Stimulated activated CD8-positive, alpha-beta memory T cell treated with anti-CD3 and anti-CD28 coated beads, Interleukin-7, amount 100 ng/mL, for 1 hour (primary cell): ENCODE measurements at places on chromosomes 6 and 20.
A peak's percentile ranks its signal among the peaks of the same experiment; 100 is the strongest.

DNA sequence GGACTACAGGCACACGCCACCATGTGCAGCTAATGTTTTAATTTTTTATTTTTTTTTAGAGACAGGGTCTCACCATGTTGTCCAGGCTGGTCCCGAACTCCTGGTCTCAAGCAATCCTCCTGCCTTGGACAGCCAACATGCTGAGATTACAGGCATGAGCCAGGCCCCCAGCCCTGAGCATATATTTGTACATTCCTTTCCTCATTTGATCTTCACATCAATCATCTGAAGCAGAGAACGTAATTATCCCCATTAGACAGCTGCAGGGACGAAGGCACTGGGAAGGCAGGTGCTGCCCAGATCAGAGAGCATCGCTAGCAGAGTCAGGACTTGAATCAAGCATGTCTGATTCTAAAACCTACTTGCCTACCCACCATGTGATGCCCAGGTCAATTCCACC lies 41.0 kb upstream of the SIRPA start:
- no peak for DNase-seq

- no peak for DNase-seq
Measured at GRCh38 chr20:39066471-39067242, 104.5 kb downstream of the DHX35 start.

GRCh38 chr6:140077827-140078560 lies 703.5 kb upstream of the CITED2 start:
- no peak for DNase-seq

GRCh38 chr6:78093906-78094305 lies 441.1 kb downstream of the MEI4 start:
- no peak for DNase-seq

DNA sequence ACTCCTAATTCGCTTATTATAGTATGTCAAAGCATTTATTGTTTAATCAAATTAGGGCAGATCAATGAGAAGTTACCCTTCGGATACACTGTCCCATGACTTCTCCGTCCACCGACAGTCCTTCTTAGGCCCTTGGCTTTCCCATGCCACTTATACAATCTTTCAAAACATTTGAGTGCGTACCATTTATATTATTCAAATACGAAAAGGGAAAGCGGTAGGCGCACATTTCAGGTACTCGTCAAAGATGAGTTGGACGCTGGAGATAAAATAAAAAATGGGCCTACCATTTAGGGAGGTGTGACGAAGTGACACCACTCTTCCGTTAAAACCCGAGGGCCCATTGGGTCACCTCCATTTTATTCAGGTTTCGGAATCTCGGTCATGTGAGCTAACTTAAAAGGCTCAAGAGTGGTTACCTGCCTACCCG lies 542 bp upstream of the AFG1L start:
- DNase-seq: no peak

DNA sequence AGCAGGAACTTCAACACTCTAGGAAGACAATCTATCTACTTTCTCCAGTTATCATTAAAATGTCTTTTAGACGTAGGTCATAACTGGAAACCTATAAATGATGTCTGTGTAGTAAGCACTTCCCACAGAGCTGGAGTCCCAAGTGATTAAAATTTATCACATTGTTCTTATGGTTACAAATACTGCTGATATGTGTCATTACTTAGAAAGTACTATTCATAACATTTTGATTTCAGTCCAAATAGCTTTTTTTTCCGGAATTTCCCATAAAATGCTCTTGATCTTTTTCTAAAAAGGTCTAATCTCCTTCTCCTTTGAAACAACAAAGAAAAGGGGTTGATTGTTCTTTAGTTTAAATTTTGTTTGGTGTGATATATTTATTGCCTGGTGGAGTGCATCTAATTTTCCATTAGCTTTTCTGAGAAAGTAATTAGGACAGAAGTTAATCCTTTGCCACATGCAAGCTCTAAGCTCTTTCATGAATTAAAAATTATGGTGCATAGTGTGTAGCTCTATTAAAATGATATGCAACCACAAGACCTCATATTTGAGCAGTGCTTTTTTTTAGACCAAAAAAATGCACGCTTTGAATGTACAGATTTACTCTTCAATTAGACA lies 132.7 kb upstream of the TCF21 start:
- DNase-seq: no peak

DNA sequence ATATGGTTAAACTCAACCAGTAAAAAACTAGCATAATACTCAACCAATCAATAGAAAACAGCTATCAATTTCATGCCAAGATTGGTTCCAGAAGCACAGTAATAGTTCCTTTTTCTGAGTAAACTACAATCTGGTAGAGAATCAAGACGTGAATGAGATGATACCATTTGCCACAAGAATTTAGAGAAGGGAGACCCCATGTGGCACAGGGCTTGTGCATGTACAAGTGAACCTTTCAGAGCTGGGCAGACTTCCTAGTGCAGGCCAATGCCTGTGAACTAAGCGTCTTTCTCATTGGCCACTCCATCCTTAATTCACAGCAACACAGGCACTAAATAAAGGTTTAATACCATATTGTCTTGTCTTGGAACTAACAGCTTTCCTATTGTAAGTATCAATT lies 213.5 kb downstream of the RFPL4B start:
- no peak for DNase-seq

DNA sequence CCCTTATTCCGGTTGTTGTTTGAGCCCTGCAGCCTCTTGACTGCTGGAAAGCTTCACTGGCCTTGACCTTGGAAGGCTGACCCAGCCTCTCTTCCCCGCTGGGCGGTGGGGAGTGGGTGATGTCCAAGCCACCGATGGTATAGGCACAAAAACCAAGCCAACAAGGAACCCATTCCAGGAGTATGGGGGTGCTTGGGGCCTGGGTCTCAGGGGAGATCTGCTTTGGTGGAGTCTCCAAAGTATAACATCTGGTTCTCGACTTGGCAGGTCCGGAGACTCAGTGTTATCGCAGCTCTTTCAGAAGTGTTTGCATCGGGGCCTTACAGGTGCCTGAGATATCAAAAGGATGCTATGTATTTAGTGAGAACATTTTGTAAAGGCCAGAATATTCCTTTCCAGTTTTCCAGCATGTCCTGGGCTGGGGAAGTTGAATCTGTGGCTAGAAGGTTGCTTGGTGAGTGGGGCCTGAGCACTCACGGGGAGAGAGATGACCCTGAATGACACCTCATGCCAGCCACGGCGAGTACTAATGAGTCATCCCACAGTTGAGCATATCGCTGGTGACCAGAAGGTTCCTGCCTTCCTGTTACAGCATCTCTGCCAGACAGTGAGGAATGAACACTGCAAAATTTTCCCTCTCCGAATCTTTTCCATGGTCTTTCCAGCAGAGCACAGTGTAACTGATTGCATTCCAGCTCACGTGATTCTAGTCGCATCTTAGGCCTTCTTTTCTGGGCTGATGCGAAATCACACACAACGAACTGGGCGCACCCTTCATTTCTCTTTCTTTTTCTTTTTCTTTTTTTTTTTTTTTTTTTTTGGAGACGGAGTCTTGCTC lies 133.9 kb downstream of the ZDHHC14 start:
- DNase-seq: no peak

GRCh38 chr6:110130362-110130761 lies 49.1 kb downstream of the WASF1 start:
- DNase-seq: no peak

GRCh38 chr6:29626948-29627754 lies 5.8 kb downstream of the GABBR1 start:
- DNase-seq: no peak

GRCh38 chr6:31776989-31777666 lies at the start of gene VWA7:
Gene VWA7, minus strand, starts transcription at chr6:31777328. Its CDS starts 549 bp downstream, at chr6:31776779.
- DNase-seq: peak; percentile 37

- DNase-seq: no peak
Measured at GRCh38 chr20:33674294-33675135, at the start of gene NECAB3. Gene NECAB3, minus strand, starts transcription at chr20:33674428. Its CDS starts 76 bp downstream, at chr20:33674352.

DNA sequence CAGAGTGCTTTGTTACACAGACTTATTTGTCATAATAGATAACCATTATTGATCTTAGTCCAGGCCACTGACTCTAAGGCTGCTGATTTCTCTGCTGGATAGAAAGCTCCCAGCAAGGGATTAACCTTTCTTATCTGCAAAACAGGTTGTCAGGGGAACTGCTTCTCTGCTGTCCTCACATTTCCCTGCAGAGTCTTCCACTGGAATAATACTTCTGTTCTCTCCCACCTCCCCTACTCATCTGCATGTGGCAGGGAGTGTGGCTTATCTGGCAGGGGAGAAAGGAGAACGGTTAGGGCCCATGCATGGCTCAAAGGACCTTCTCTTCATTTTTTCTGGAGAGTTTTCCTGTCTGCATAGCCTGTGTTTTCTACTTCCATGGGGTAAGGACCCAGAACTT lies 86.2 kb downstream of the LAMP5 start:
- no peak for DNase-seq

GRCh38 chr6:4371207-4371921 lies 236.0 kb upstream of the ECI2 start:
- no peak for DNase-seq

DNA sequence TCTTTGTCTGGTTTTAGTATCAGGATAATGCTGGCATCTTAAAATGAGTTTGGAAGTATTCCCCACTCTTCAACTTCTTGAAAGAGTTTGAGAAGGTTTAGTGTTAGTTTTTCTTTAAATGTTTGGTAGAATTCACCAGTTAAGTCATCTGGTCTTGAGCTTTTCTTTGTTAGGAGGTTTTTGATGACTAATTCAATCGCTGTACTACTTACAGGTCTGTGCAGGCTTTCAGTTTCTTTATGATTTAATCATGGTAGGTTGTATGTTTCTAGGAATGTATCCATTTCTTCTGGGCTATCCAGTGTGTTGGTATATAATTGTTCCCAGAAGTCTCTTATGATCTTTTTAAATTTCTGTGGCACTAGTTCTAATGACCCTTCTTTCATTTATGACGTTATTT lies 215.5 kb downstream of the LRFN2 start:
- DNase-seq: no peak

DNA sequence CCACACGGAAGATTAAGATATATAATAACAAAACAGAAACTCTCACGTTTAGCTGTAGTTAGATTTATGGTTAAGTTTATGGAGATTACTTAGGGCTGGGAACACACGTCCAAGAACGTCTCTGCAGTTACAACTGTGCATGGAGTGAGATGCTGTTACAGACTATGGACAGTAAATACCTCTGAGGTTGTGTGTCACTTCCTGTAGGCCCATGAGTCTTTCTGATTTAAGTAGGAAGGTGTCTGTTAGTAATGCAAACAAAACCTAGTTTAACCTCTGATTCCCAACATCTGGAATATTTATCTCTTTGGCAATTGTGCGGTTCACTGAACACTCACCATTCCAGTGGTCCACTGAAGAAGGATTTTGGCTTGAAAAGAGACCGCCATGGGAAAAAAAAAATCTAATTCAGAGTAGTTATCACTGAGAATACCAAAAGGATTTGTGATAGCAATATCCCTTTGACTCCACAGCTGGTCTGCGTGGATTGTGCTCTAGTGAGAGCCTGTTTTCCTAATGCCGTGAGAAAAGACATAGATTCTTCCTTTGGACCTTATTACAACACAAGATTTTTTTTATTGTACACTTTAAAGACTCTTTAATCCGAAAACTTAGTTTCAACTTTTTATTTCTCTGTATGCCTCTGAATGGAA lies 478.2 kb upstream of the CITED2 start:
- DNase-seq: no peak

GRCh38 chr6:93196406-93196970 lies 222.9 kb downstream of the EPHA7 start:
- no peak for DNase-seq
